Uterine smooth muscle cell (primary cell): ENCODE measurements at places on chromosomes 12 and 14. TPM values are rescaled to one million over a fixed set of nuclear protein-coding genes. Genes with fewer than 3 reads are reported as not detected.

The EMP1 gene
- total RNA-seq, result 77.4 and 264 TPM in 2 replicates

The HOXC5 gene
- under 0.01 TPM in 1 of 2 replicates, not detected in the other for total RNA-seq

The OVCH1 gene
- under 0.01 TPM in 1 of 2 replicates, not detected in the other for total RNA-seq

The FGF6 gene
- not detected in 2 replicates for total RNA-seq

The FAR2 gene
- total RNA-seq, result 9.9 and 24.8 TPM in 2 replicates

The TMEM229B gene
- 0.33 and 0.62 TPM in 2 replicates for total RNA-seq

The PTCSC3 gene
- total RNA-seq, result not detected in 2 replicates

The PLCZ1 gene
- total RNA-seq, result not detected in 2 replicates

The TRPV4 gene
- total RNA-seq, result 0.66 and 2.2 TPM in 2 replicates

The SERPINA12 gene
- not detected in 2 replicates for total RNA-seq

The TCTN1 gene
- 20.0 and 29.7 TPM in 2 replicates for total RNA-seq

The PROX2 gene
- total RNA-seq, result not detected in 2 replicates

The REM2 gene
- 0.12 and 0.22 TPM in 2 replicates for total RNA-seq

The ENDOU gene
- under 0.01 and 0.11 TPM in 2 replicates for total RNA-seq

The STYK1 gene
- total RNA-seq, result 0.25 and 0.66 TPM in 2 replicates

The NPAS3 gene
- 1.4 and 3.9 TPM in 2 replicates for total RNA-seq

The FOXN4 gene
- total RNA-seq, result not detected in 2 replicates

The DACT1 gene
- 7.9 and 27.4 TPM in 2 replicates for total RNA-seq

The GNPTAB gene
- 31.0 and 39.9 TPM in 2 replicates for total RNA-seq

The LUM gene
- total RNA-seq, result 186 and 540 TPM in 2 replicates

The IGF1 gene
- total RNA-seq, result 0.25 TPM in 1 of 2 replicates, not detected in the other

The FAM90A1 gene
- total RNA-seq, result 0.11 and 0.12 TPM in 2 replicates

The GDF3 gene
- not detected in 2 replicates for total RNA-seq
